ENCODE measurements at places on chromosomes 5 and 9.

- DNase-seq = no peak
These were observed 1.2 kb downstream of the INVS start for GRCh38 chr9:100100146-100100667.

GRCh38 chr9:80061096-80061495, 489.3 kb downstream of the TLE4 start:
- peak; percentile 0 for DNase-seq

DNA sequence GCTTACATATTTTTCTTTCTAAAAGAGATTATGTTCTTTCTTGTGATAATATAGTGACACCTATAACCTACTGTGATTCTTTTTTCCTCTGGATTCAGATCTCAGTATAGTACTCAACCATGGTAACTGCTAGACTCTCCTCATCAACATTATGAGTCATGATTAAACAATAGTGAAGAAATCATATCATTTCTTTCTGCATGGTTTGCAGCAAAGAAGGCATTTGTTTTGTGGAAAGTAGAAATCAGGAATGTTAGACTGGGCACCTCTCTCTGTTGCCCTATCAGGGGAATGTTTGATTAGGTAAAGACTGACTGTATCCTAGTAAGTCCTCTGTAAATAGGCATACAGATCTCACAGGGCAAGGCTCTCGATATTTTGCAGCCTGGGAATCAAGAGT, 25.6 kb upstream of the SMC2 start:
- DNase-seq = peak; percentile 6

DNA sequence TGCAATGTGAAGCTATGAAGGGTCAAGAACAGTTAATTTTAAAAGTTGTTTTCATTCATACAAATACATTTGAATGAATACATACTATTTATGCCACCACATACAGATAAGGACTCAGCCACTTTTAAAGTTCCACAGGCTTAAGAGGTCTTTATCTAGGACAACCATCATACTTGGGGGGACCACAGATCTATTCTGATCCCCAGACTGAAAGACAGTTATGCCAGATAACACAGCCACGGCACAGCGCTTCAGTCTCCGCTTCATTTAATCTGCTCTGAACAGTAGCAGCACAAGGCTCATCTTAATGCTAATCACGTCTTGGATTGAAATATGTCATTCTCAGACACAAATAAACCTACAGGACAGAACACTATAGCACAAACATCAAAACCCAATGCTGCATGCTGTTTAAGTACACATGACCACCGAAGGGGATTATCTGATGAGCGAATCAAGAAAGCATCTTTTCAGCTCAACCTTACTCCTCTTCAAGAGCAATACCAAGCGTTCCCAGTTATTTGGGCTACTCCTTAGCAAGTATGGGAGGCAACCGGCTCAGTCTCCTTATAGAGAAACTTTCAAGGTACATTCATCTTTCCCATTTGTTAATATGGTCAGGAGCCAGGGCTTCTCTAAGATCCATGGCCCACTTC, 33.3 kb downstream of the PUM3 start:
- no peak for DNase-seq

- no peak for DNase-seq
These were observed 1.7 kb upstream of the ACTL7A start for GRCh38 chr9:108860354-108860753.

DNA sequence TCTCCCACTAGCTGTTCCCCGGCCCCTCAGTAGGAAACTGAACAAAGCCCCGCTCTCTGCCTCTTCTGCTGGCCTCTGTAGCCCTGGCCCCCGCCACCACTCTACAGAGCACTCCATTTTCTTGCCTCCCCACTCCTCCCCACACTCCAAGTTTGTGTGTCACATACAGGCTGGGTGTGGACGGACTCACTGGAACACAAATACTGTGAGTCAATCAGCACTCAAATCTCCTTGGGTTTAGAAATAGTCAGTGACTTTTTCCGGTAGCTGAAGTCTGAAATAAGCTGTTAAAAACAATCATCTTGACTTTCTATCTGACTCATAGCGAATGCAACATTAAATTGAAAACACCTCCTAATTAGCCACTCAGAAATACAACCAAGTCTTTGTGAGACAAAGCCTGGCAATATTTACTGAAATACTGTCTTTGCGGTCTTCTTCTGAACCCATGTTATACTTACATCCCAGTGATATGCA, 122.5 kb downstream of the LHFPL2 start:
- peak; percentile 81 for DNase-seq

- peak; percentile 22 for DNase-seq
These were observed 58.7 kb upstream of the CTSL start for GRCh38 chr9:87667164-87667738.

DNA sequence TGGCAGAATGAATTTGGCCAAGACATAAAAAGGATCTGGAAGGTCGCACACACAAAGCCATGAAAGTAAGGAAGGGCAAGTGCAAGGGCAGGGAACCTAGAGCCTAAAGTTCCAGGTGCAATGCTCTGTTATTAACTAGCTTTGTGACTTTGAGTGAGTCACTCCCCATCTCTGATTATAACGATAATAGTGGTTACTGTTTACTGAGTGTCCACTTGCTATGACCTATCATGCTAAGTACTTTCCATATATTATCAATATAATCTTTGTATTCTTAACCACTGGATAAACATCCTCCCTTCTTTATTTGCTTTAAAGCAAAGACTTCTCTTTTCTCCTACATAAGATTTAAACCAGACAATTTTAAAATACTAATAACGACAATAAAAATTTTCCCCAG, 504.6 kb upstream of the BRINP1 start:
- DNase-seq = no peak

DNA sequence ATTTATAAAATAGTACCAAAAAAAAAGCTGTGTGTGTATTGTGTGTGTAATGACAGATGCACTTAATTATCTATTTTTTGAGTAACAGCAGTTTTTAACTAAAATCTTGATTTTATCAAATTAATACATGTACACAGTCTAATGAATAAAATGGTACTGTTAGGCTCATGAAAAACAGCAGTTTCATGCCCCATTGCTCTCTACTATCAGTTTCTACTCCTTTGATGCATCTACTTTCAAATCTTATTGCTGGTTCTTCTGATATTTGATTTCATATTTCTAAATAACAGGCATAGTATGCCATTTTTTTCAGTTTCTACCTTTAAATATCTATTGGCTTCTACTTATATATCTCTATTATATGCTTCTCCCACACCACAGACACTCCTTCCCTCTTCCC, 117.4 kb downstream of the CCDC171 start:
- DNase-seq = no peak

GRCh38 chr5:6760686-6761085, 47.5 kb downstream of the TENT4A start:
- no peak for DNase-seq

DNA sequence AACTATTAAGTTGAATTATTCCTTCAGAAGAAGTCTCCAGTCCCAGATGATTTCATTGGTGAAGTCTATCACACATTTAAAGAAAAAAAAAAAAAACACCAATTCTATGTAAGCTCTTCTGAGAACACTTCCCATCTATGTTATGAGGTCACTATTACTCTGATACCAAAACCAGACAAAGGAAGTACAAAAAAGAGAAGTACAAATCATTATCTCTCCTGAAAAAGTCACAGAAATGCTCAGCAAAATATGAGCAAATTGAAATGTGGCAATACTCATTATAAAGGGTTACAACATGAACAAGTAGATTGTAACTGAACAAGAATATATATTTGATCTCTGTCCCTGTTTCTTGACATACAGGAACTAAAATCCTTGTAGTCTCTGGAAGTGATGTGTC, 280.4 kb downstream of the TLE1 start:
- no peak for DNase-seq

GRCh38 chr5:61658592-61659008, 326.5 kb downstream of the ZSWIM6 start:
- peak; percentile 73 for DNase-seq

DNA sequence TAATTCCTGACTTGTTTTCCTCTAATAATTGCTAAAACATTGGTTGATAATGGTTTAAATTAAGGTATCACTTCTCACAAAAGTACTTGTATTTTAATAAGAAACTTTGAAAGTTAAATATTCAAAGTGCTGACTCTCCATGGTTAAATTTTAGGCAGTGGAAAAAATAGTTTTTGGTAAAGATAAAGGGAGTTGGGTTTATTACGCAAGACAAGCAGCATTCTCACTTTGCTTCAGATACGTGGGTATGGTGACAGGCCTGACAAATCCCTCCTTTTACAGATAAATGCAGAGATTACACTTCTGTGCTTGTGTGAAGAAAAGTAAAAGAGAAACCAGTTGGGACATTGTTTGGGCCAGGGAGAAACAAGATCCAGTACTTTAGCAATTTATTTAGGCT, 14.5 kb upstream of the FAM170A start:
- DNase-seq = no peak

GRCh38 chr5:117859176-117859575, 1129.2 kb downstream of the DTWD2 start:
- DNase-seq = no peak

DNA sequence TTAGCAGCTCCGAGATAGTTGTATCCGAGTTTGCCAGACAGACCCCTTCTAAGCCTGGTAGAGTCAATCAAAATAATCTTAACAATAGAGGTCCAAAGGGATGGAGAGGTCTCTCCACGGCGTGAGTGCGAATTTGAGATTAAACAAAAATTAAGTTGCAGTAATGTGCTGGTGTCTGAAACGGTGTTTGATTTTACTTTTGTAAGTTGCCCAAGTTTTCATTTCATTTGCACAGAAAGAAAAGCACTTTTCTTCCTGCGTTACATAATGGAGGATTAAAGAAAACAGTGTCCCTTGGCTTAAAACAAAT, 1.2 kb downstream of the IRX1 start:
- no peak for DNase-seq

DNA sequence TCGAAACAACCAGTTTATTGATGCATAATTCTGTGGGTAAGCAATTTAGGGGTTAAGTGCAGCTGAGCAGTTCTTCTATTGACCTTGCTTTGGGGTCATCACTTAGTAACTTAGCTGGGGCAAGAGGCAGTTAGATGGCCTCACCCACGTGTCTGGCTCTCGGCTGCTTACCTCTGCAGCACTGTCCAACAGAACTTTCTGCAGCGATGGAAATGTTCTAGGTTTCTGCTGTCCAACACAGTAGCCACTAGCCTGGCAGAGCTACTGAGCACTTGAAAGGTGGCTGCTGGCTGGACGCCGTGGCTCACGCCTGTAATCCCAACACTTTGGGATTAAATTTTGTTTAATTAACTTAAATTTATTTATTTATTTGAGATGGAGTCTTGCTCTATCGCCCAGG, 13.1 kb upstream of the URM1 start:
- no peak for DNase-seq

GRCh38 chr9:72297516-72297915, 67.5 kb downstream of the ZFAND5 start:
- DNase-seq = no peak

- no peak for DNase-seq
These were observed 83.0 kb downstream of the APBA1 start for GRCh38 chr9:69589156-69589555.

All from EH (cell line).